ENCODE measurements at places on chromosomes 11 and 22.

DNA sequence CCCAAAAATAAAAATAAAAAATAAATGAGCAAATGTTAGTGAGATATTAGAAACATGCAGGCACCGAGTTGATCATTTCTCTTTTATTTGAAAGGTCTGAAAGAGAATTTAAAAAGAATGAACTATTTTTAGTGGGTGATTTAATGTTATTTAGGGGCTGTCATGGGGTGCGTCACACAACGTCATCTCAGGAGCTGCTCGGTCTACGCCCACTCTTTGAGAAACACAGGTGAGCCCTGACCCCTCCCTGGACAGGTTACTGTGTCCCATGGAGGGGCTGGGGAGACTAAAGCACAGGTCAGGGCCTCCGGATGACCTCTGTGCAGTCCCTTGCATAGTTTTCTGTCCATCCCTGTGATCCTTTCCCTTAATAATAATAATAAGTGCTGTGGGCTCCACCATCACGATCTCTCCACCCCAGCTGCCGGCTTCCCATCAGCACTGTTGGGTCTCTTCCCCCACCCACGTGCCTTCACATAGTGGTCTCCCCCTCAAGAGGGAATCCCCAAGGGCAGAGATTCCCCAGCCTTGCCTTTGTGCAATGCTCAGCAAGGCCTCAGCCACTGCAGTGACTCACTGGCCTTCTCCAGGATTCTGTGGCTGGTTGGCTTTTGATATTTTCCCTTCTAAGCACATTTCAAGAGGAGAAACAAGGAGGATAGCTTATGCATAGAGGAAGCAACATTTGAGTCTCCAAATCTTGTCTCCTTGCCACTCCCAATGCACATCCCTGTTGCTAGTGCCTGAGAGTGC lies 159.9 kb downstream of the TTC17 start:
- no peak for ATAC-seq

DNA sequence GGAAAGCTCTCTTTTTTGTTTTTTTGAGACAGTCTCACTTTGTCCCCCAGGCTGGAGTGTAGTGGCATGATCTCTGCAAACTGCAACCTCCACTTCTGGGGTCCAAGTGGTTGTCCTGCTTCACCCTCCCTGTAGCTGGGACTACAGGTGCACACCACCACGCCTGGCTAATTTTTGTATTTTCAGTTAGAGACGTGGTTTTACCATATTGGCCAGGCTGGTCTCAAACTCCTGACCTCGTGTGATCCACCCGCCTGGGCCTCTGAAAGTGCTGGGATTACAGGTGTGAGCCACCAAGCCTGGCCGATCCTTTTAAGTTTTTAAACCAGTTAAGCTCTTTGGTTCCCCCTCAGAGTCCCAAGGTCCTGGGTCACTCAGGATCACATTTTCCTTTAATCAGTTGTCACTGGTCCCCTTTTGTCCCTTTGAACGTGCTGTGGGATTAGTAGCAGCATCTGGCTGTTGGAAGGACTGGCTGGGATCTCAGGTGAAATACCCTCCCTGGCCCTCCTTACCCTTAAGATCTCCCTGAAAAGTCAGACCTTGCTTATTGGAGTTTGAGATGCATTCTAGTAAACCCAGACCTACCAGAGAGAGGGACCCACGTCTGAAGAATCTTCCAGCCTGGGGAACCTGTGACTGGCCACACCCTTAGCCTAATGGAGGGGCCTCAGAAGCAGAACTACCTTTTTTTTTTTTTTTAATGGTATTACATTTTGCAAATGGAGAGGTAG lies 8.1 kb downstream of the MALAT1 start:
- peak; percentile 3 for ATAC-seq

DNA sequence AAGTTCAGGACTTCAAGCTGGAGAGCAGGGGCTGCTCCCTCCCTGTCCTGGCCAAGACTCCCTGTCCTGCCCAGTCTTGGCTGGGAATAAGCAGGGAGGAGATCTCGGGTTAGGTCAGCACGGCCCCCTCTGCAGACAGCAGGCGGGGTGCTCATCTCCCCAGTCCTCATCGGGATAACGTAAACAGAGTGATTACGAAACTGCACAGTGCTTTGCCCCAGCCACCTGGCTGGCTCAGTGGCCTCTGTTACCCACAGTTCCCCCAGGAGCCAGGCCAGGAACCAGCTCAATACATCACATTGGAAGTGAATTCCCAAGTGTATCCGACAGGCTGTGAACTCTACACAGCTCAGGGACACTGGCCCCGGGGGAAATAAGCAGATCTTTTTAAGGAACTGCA lies 42.7 kb upstream of the KCNJ11 start:
- no peak for ATAC-seq

- no peak for ATAC-seq
Measured at GRCh38 chr11:84905411-84905810, 721.7 kb downstream of the DLG2 start.

DNA sequence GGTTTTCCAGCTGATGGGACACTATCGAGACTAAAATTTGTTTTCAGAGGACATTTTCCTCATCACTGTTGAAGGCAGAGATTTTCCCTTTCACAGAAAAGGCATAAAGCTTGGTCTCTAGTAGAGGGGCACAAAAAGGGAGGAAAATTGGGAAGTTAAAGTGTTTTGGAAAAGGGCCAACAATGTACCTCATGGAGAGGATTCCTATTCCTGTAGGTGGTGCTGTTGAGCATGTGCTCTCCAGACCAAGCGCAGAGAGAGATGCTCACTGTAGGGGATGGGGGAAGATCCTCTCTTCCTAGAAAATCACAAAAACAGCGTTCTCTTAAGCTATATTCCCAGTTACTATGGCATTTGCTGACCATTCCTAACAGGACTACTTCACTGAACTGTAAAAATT lies 44.9 kb downstream of the OR4C46 start:
- no peak for ATAC-seq

GRCh38 chr22:42933485-42934091 lies 76.5 kb upstream of the ARFGAP3 start:
- peak; percentile 48 for ATAC-seq

- ATAC-seq: no peak
Measured at GRCh38 chr11:71327156-71328085, 75.0 kb upstream of the SHANK2 start.

DNA sequence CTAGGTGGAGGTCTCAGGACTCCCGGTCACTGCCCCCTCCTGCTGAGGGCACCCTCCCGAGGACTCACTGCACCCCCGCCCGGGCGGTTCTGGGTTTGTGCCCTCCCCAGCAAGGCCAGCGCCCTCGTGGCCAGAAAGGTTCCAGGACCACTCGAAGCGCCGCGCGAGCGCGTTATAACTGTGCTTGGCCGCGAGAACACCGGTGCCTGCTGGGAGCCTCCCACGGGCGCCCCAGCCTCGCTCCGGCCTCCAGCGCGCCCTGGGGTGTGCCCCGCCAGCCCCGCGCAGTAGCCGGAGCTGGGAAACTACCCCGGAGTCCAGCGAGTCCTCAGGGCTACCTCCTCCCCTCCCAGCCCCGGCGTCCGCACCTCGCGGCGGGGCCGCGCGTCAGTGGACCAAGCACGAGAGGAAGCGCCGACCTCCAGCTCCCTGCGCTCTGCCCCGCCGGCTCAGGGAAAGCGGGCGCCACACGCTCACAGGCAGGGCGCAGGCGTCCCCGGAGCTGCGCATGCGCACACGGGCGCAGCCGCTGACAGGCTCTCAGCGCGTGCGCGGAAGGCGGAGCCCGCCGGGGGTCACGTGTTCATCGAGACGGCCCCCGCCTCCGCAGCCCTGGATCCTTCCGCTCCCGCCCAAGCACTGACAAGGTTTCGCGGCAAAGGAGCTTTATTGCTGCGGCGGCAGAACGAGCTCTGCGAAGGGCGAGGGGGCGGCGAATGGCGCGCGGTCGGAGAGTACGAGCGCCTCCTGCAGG lies at the start of gene SCO2:
Gene SCO2 (minus strand): TSS at position 495 of the 754 bp plus-strand sequence. CDS start 1,187 bp downstream, outside the sequence.
- ATAC-seq: peak; percentile 53

- ATAC-seq: no peak
Measured at GRCh38 chr11:105878510-105878909, 143.5 kb downstream of the MSANTD4 start.

DNA sequence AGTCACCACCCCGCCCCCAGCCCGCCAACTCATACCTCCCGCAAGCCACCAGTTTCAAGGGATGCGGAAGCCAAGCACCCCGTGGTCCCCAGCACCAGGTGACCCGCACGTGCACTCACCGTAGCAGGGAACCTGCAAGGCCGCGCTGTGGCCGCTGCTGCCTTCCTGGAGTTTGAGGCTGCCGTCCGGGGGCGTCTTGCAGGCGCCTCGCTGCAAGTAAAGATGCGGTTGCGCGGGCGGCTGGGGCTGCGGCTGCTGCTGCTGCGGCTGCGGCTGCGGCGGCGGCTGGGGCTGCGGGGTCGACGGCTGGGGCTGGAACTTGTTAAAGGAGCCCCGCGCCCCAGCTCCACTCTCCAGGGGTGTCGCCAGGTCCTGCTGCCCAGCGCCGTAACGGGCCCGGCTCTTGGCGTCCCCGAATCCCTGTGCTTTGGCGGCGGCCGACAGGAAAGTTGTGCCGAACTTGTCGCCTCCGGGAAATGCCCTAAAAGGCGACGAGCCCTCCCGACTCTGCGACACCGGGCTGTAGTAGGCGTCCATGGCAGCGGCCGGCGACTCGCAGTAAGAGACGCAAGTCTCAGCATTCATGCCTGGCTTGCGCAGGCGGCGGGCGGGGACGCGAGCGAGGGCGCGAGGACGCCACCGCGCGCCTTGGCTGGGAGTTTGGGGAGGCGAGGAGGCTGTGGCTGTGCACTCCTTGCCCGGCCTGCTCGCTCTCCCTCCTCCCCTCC lies at the start of gene ALX4:
Gene ALX4 (minus strand): TSS at position 662 of the 728 bp plus-strand sequence. CDS start 77 bp downstream, at position 585.
- no peak for ATAC-seq

DNA sequence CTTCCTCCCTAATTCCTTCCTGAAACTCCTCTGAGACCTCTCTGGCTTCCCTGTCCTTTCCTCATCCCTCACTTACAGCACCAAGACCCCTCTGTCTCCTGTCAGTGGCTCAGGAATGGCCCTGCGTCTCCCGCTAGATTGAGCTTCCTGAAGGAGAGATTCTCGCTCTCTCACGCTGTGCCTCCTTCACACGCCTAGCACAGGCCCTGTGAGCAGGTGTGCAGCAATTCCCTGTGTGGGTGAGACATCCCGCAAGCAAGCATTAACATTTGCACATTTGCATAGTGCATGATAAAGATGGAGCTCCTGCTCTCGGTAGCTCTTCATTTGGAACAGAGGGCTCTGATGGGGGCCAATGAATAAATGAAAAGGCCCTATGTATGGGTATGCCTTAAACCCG lies 159.8 kb downstream of the ADAMTS15 start:
- no peak for ATAC-seq

GRCh38 chr22:29882716-29883044 lies 294 bp upstream of the MTMR3 start:
- ATAC-seq: no peak

DNA sequence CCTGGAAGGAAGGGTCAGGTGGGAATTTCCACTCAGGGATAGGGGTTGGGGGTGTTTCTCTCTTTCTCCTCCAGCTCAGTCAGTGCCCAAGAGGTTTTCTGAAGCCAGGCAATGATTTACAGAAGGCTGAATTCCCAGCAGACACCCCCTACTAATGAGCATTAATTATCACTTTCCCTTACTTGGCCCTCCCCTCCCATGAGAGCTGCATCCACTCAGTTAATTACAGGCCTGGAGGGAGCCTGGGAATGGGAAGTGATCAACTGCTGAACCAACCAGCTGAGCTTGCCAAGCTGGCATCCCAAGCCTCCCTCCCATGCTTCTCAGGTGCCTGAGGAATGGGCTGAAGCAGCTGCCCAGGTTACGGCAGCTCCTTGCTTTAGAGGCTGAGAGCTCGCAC lies 992 bp downstream of the LGALS12 start:
- no peak for ATAC-seq

- ATAC-seq: no peak
Measured at GRCh38 chr11:60813324-60813723, 28.2 kb downstream of the MS4A10 start.

- no peak for ATAC-seq
Measured at GRCh38 chr11:56843816-56844215, 95.3 kb upstream of the OR9G4 start.

DNA sequence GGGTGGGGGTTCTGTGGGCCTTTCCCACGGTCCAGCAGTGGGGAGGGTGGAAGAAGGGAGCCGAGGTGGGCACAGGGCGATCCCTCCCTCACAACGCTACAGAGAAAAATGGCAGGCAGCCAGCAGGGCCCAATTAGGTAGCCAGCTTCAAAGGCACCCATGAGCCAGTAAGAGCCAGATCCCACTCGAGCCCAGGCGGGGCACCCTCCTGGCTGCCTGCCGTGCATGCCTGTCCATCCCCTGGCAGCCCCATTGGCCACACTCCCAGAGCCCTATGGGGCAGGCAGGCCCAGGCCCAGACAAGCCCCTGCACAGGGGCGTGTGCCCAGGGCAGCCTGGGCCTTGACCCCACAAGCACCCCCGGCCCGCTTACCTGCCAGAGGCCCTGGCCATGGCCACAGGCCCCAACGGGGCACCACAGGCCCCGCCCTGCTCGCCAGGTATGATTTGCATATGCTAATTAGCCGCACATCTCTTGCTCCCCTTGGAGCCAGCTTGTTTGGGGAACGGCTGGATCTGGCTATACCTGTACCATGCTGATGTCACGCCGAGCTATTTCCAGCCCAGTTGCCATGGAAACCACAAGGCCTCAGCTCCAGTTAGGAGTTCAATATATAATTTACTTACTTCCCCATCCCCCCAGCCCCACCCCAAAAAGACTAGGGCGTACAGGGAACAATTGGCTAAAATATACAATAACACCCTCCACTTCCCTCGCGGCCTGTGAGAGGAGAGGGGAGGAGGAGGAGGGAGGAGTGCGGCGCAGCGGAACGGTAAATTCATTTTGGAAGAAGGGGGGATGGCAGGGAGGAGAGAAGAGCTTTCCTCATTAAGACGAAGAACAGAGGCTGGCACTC lies 47.5 kb upstream of the TCF20 start:
- ATAC-seq: no peak

GRCh38 chr11:27761356-27761755 lies 61.1 kb upstream of the BDNF start:
- ATAC-seq: no peak

Data from activated CD4-positive, CD25-positive, alpha-beta regulatory T cell treated with anti-CD3 and anti-CD28 coated beads, Interleukin-2, amount 50 U/mL, for 24 hours (primary cell).